ENCODE measurements at places on chromosomes 2 and 18.

DNA sequence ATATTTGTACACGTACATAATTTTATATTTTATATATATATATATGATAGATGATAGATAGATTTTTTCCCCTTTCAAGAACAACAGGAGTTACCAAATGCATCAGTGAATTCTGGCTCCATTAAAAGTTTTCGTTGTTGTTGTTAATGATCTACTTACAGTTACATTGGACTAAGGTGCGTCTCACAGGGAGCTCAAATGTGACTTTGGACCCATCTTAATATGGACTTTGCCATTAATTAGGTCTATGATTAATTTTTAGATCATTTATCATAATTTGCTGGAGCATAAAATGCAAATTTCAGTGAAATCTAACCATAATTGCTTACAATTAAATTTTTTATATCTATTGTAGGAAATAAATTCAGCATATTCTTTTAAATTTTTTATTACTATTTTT lies 261.6 kb downstream of the NRXN1 start:
- no peak for DNase-seq

DNA sequence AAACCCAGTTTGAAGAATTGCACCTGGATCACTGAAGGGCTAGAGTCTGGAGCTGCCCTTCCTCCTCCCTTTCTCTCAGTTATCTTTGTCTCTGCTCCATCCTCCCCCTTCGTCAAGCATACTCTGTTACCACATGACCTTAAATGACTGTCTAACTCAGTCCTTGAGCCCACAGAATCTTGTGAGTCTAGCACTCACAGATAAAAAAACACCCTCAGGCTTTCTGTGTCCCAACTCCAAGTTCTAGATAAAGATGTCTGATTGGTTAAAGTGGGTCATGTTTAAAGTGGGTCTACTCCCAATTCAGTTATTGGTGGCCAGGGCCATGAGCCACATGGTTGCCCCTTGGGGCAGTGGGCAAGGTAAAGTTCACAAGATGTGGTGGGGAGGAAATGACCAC lies 53.5 kb upstream of the CYP1B1 start:
- no peak for DNase-seq

GRCh38 chr18:58339890-58340289 lies 289.0 kb downstream of the ALPK2 start:
- DNase-seq = no peak

DNA sequence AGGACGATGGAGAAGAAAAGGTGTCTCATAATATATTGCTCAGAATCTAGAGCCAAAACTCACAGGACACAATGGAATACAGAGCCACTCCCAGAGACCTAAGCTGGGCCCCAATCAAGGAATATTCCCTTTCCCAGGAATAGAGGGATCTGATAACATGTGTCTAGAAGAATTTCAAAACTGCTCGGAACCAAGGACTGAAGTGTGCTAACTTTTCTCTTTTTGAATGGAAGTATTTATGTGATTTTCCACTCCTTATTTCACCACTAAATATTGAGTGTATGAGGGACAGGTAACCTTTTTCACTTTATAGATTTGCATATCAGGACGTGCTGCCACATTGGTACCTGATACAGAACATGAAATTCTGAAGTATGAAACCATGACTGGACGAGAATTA lies 9.2 kb upstream of the C2orf69 start:
- DNase-seq = no peak

DNA sequence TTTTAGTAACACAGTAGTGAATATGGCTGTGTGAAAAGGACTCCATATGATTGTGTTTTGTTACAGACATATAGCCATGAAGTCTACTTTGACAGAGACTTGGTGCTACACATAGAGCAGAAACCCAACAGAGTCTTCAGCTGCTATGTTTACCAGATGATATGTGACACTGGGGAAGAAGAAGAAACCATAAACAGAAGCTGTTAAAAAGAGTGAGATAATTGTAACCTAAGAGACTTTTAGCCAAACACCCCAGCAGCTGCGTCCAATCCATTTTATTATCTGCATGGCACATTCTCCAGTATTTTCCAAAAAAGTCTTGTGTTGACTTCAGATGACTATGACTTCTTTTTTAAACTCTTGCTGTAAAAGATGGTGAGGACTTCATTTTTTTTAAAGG lies 41.4 kb upstream of the CYBRD1 start:
- no peak for DNase-seq

DNA sequence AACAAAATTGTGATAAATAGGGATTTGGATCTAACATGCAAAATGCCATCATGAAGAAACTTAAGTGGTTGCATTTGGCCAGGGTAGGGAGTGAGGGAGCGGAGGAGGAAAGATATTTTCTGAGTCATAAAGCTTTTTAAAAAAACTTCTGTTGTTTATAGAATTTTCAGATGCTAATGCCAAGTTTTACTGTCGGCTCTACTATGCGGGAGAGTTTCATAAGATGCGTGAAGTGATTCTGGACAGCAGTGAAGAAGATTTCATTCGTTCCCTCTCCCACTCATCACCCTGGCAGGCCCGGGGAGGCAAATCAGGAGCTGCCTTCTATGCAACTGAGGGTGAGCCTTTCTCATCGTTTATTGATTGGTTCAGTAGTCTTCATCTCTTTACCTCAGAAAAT lies 56.0 kb upstream of the PTH2R start:
- DNase-seq = no peak

DNA sequence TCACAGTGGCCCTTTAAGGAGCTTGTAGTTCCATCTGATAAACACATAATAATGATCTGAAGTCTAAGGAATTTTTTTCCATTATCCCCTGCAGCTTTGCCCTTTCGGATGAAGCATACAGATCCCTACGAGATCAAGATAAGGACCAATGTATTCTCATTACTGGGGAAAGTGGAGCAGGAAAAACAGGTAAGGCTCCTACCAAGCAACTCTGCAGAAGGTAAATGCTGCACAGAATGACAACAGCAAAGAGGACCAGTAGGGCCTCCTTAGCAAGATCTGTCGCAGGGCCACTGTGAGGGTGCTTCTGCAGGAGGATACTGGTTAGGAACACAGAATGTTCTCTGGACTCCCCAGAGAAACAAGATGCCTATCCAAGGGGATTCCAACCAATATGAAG lies 84.6 kb downstream of the MYO1B start:
- DNase-seq = no peak

DNA sequence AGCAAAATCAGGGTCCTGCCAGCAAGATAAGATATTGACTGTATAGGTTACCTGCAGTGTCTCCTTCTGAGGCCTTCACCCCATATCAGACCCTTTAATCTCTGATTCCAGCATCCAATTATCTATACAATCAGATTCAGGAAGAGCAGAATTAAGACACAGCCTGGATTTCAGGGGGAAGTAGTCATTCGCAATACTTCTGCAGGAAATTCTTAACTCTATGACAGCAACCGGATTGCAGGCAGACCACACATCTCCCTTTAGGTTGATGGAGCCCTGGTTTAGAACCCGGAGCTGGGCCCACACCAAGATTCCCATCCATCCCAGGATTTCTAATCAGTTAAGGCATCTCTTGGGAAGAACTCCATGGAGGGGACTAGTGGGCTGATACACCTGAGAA lies 9.5 kb downstream of the ARL4C start:
- DNase-seq = no peak

GRCh38 chr2:42185220-42185921 lies 16.2 kb downstream of the EML4 start:
- no peak for DNase-seq
